Hematopoietic multipotent progenitor cell treated with erythropoietin and hydrocortisone succinate and interleukin-3 and kit ligand, for 8 days (in vitro differentiated cells): ENCODE measurements at places on chromosomes 13 and 19.

- no peak for DNase-seq
Observed at GRCh38 chr19:55490478-55491432, 2.5 kb downstream of the SSC5D start.

DNA sequence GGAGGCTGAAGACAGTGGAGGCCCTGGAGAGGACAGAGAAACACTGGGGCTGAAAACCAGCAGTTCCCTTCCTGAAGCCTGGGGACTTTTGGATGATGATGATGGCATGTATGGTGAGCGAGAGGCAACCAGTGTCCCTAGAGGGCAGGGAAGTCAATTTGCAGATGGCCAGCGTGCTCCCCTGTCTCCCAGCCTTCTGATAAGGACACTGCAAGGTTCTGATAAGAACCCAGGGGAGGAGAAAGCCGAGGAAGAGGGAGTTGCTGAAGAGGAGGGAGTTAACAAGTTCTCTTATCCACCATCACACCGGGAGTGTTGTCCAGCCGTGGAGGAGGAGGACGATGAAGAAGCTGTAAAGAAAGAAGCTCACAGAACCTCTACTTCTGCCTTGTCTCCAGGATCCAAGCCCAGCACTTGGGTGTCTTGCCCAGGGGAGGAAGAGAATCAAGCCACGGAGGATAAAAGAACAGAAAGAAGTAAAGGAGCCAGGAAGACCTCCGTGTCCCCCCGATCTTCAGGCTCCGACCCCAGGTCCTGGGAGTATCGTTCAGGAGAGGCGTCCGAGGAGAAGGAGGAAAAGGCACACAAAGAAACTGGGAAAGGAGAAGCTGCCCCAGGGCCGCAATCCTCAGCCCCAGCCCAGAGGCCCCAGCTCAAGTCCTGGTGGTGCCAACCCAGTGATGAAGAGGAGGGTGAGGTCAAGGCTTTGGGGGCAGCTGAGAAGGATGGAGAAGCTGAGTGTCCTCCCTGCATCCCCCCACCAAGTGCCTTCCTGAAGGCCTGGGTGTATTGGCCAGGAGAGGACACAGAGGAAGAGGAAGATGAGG, 1.5 kb downstream of the PPP1R15A start:
- peak; percentile 99 for DNase-seq

DNA sequence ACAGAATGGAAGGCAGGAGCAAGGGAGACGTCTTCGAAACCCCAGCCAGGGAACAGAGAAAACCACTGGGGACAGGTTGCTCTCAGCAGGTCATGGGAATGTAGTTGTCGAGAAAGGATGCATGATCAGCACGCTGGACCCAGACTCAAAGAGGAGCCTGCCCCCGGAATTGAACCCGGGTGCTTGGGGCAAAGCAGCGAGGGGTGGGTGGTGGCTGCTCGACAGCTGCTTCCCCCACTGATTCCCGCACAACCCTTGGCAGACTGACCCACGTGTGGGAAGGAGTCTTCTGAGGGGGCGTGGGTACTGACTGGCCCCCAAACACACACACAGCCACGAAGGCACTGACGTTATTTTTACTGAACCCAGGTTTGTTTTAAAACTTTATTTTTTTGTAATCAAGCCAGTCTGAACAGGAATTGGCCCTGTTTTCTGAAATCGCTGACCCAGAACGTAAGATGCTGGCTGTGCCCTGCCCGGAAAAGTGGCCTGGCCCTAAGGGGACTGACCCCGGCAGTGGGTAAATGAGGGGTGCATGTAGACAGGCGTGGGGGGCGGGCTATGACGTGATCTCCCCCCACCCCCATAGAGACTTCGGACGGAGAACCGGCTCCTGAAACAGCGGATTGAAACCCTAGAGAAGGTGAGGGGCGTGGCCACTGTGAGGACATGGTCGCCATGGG, 18.6 kb downstream of the PRR36 start:
- DNase-seq: no peak

- DNase-seq: no peak
Observed at GRCh38 chr19:29492769-29493168, 33.0 kb upstream of the VSTM2B start.

GRCh38 chr19:11166281-11167142, 10.9 kb upstream of the SPC24 start:
- peak; percentile 26 for DNase-seq

- peak; percentile 92 for DNase-seq
Observed at GRCh38 chr19:48698046-48698445, 2.3 kb downstream of the FUT2 start.

DNA sequence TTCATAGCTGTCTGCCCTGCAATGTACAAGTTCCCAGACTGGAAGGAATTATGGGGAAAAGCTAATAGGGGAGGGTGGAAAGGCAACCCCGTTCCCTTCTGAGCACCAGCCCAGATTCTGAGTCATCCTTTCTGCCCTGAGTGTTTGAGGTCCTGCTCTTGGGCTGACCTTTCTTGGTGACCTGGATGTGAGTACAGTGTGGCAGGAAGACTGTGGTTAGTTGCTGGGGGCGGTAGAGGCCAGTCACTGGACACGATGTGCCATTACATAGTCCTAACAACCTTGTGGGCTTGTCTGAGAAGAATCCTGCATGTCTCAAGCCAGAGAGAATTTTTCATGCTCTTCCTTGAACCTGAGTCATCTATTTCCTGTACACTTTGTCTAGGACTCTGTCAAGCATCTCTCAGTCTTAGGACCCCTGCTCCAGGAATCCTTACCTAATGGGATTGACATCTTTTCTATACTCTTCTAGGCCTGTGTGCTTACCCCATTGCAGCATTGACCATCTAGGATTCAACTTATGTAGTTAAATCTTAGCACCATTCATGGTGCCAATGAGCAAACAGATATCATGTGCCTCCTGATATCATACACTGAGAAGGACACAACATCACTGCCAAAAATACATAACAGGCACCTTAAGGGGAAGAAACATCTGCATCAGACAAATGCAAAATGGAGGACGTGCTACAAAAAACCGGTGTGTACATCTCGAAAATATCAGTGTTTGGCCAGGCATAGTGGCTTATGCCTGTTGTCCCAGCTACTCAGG, 8.1 kb upstream of the ANGPTL4 start:
- no peak for DNase-seq
